8988T (cell line): ENCODE measurements at places on chromosomes 3 and 15.
A peak's percentile ranks its signal among the peaks of the same experiment; 100 is the strongest.

DNA sequence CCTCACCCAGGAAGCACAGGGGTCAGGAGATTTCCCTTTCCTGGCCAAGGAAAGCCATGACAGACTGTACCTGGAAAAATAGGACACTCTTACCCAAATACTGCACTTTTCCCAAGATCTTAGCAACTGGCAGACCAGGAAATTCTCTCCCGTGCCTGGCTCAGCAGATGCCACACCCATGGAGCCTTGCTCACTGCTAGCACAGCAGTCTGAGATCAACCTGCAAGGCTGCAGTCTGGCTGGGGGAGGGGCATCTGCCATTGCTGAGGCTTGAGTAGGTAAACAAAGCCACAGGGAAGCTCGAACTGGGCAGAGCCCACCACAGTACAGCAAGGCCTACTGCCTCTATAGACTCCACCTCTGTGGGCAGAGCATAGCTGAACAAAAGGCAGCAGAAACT is 567.3 kb upstream of the LMCD1 start:
- DNase-seq: no peak

DNA sequence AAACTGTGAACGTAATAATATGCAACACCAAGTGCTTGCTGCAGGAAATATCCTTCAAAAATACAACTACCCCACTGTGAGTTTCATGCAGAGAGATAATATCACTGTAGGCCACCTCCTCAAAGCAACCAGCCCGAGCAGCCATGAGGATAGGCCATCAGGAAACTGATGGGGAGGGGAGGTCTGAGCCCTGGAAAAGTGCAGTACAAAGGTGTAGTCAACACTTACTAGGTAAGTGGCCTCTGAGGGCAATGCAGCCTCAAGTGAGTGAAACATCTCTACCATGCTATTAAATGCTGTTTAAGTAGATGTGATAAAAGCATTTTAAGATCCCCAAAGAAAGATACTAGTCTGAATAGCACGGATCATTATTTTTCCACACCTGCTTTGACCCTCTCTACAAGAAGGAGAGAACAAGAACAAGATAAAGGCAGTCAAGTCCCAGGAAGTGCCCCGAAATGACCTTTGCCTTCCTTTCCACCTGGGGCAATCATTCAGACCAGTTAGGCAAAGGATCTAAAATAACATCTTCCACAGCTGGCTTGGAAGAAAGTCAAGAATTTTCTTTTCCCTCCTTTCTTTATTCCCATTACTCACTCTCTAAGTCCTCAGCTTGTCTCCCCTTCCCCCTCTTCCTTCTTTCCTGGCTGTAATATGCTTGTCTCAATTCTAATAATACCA is 62.8 kb downstream of the FMN1 start:
- no peak for DNase-seq

GRCh38 chr3:121362035-121362734 is 183.6 kb downstream of the POLQ start:
- DNase-seq: no peak

DNA sequence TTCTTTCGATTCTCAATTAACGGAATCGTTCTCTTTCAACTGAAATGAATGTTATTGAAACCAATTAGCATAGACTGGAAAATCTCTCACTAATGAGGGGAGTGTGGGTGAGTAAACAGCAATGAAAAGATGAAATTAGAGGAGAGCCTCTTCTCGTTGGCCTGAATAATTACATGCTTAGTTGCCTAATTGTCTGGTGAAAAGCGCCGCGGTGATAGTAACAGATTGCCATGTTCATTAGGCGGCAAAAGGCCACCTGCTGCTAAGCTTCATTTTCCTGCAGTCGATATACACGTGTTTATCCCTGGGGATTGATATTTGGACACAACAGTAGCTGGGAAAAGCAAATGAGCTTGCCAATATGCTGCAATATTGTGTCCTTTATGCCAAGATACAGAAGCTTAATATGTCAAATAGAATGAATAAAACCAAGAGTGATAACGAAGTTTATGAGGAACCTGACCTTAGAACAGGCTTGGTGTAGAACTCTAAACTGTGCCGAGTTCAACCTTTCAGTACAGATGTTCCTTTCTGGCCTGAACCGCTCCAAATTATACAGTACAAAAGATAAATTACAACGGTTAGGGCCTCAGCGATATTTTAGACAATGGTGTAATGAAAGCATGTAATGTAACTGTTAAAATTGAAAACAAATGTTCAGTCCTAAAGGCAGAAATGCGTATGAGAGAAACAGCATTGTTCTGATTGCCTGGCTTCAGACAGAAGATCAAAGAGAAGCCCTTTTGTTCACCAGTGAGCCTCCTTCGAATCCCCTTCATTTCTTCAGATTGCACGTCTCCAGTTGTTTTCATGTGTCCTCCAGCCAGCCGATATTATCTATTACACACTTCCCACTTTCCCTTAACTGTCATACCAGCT is 185.2 kb downstream of the SHOX2 start:
- DNase-seq: no peak

DNA sequence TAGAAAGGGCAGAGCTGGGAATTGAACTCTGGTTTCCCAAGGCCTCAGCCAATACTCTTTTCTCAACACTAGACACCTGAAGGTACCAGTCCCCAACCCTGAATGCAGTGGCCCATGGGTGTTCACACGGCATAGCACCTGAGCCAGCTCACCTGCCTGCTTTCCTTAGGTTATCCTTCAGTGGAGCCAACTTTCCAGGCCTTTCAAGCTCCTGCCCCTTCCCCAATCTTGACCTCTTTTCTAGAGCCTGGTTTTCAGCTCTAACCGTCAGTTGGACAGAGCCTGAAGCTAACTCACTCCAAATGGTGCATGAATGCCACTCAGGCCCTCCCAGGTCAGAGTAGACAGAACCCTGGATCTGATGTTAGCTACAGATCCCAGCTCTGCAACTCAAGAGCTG is 66.1 kb upstream of the ITGA11 start:
- no peak for DNase-seq

DNA sequence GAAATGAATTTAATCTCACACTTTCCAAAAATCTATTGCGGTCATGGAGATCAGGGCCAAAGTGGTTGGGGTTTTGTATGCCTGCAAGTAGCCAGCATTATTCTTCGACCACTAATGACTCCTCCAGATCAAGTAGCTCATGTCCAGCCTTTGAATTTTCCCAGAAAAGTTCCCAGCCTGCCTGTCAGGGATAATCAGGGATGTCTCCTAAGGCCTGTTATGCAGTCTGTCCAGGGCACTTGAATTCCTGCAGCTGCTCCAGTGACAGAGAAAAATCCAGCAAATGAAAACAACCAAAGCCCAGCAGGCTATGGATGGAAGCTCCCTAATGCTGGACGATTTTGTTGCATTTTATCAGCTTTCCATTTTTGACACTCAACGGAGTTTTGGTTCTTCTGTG is 215.4 kb downstream of the ADAMTSL3 start:
- DNase-seq: no peak

DNA sequence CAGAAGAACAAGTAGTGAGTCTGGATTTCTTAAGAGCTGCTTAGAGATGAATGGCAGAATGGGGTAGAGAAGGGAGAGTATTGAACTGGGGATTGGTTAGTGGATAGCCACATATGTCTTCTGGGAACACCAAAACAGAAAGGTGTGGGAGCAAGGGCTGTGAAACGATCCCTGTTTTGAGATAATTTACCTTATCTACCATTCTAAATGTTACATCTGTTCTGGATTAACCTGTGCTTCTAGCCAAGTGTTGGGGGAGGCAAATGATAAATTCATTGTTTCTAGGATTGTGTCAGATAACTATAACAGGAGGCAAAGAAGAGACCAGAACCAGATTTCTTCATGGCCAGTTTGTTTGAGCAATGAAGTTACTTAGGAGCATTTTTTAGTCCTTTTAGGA is 8.4 kb downstream of the NR1D2 start:
- DNase-seq: no peak

DNA sequence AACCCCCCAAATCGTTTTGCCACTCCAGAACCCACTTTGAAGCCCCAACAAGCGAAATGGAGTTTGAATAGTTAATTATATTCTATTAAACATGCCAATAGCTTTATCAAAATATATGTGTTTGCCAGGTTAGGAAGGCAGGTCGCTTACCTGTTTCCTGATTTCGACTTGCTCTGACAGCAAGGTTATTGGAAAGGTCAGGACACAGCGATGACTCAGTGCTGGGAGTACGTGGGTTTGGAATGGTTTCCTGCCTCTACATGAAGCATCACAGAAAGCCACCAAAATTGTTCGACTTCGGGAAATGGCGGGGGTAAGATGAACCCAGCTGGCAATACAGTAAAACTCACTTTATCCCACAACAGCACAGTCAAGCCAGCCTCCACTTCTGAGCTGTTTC is 135.6 kb upstream of the ABI3BP start:
- DNase-seq: no peak

DNA sequence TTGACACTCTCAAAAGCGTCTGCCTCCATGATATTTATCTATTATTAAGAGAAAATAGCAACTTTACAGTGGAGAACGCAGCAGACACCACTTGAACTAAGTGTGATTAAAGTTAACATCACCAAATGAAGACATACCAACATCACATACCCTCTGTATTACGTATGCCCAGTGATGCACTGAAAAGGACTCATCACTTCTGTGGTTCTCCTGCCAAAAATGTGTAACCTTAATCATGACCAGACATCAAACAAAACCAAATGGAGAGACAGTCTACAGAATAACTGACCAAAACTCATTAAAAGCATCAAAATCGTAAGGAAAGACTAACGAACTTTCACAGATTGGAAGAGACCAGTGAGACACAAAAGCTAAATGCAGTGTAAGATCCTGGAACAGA is 103.2 kb downstream of the PPP2R3A start:
- no peak for DNase-seq

DNA sequence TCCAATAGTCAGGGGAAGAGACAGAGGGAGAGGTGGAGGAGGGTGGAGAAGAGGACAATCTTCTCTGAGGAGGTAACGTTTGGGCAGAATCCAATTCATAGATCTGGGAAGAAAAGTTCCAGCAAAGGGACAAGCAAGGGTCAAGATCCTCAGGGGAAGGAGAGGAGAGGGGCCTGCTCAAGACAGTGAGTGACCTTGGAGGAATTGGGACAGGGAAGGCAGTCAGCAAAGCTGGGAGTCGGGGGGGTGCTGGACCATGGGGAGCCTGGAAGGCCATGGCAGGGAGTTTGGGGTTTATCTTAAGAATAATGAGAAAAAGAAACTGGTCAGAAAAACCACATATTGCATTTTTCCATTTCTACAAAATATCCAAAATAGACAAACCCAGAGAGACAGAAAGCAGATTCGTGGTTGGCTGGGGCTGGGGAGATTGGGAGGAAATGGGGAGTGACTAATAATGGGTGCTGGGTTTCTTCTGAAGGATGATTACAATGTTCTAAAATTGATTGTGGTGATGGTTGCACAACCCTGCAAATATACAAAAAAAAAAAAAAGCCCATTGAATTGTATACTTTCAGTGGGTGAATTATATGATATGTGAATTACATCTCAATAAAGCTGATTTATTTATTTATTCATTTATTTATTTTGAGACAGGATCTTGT is 19.6 kb upstream of the SRP14 start:
- DNase-seq: no peak

DNA sequence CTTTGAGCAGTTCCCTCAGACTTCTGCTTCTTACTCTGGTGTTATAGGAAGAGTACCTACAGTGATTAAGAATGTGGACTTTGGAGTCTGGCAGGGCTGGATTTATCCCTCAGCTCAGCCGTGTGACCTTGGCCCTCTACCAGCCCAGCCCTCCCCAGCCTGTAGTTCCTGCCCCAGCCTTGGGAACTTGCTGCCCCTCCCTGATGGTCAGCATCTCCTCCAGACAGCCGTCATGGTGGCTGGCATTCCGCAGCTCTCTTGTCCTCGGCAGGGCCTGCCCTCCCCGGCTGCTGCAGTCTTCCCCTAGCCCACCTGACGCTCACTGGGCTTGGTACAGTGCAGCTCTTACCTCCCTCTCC is 21.9 kb upstream of the CPNE9 start:
- no peak for DNase-seq

DNA sequence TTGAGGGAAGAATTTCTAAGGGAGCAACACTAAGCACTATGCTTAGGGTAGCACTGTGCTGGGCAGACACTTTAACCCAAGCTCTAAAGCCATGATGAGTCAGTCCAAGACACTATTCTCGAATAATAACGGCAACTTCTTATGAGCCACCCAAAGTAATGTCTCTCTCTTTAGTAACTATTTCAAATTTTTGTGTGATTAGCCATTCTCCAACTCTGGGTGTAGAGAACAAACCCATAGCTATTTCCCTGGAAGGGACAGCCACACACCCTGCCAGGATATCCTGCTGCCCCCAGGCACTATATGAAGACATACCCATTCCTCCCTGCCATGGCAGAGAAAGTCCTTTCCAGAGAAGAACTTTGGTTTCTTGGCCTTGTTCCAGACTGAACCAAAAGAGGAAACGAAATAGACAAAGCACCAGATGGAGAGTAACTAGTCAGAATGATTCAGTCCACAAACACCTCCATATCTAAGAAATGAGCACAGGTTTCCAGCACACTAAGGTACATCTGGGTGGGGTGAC is 384.9 kb upstream of the THBS1 start:
- peak; percentile 20 for DNase-seq

DNA sequence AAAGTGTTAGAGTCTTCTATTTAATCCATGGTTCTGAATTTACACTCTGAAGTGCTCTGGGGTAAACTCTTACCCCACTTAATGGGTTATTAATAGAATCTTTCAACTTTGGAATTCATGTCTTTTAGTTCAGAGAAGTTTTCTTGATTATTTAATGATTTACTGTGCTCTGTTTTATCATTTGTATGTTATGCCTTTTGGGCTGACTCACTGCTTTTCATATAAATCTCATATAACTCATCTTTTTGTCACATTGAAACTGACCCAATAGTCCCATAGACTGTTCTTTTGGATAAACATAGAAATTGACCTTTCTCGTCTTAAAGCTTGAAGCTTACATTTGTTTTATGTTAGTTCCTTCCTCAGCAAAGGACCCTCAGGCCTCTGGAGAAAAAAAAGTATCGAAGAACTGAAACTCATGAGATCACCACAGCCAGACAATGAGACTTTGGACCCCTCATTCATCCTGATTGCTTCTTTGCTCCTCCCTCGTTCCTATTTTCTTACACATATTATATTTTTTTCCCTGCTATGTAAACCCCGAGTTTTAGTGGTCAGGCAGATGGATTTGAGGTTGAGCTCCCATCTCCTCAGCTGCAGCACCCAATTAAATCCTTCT is 229.1 kb upstream of the CBLB start:
- no peak for DNase-seq

- DNase-seq: no peak
Observed at GRCh38 chr3:115932807-115933206, 309.5 kb downstream of the GAP43 start.

GRCh38 chr3:15579051-15579450 is 22.3 kb downstream of the HACL1 start:
- no peak for DNase-seq
